ENCODE measurements at places on chromosomes 12 and 14.
A peak's percentile ranks its signal among the peaks of the same experiment; 100 is the strongest.

GRCh38 chr12:25529738-25530137, 23.3 kb downstream of the LMNTD1 start:
- H3K4me3 ChIP-seq, result no peak overlapping the region
- no peaks in the 10 kb centered on the region for H3K4me1 ChIP-seq
- H3K36me3 ChIP-seq, result no peaks in the 10 kb centered on the region
- H3K27me3 ChIP-seq, result no peaks in the 10 kb centered on the region
- no peak overlapping the region for H3K27ac ChIP-seq
- DNase-seq, result no peak

GRCh38 chr12:117141097-117141898, 42.1 kb upstream of the TESC start:
- no peak for DNase-seq
- H3K27ac ChIP-seq, result no peak overlapping the region
- H3K36me3 ChIP-seq, result peaks cover 20% of the 10 kb centered on the region

DNA sequence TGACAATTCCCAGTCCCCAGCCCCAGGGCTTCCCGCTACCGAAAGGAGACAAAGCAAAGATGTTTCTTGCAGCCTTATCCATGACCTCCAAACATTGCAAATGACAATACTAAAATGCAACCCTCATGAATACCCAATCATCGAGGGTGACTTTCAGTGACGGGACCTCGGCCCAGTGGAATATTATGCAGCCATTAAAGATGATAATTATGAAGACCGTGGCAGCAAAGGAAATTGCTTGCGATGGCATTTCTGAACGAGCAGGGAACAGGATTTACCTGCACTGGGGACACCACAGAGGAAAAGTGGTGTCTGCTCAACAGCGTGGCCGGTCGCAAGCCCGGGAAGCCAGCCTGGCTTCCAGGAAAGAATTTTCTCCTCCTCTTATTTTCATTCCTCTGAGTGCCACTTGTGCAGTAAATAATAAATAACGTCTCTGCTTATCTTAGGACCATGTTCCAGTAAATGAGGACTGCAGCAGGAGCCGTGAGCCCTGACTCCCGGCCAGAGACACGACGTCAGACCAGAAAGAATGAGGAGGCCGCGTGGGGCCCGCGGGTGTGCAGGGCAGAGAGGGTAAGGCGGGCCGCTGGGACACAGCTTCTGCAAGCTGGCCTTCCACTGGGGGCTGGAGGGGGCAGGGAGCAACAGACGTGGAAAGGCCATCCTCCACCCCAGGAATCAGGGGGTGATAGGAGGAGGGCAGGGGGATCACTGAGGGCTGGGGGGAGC, 6.6 kb downstream of the C14orf180 start:
- no peak overlapping the region for H3K27ac ChIP-seq
- peaks cover 12% of the 10 kb centered on the region for H3K4me1 ChIP-seq
- DNase-seq, result no peak
- H3K36me3 ChIP-seq, result no peaks in the 10 kb centered on the region
- peaks cover 66% of the 10 kb centered on the region for H3K27me3 ChIP-seq

DNA sequence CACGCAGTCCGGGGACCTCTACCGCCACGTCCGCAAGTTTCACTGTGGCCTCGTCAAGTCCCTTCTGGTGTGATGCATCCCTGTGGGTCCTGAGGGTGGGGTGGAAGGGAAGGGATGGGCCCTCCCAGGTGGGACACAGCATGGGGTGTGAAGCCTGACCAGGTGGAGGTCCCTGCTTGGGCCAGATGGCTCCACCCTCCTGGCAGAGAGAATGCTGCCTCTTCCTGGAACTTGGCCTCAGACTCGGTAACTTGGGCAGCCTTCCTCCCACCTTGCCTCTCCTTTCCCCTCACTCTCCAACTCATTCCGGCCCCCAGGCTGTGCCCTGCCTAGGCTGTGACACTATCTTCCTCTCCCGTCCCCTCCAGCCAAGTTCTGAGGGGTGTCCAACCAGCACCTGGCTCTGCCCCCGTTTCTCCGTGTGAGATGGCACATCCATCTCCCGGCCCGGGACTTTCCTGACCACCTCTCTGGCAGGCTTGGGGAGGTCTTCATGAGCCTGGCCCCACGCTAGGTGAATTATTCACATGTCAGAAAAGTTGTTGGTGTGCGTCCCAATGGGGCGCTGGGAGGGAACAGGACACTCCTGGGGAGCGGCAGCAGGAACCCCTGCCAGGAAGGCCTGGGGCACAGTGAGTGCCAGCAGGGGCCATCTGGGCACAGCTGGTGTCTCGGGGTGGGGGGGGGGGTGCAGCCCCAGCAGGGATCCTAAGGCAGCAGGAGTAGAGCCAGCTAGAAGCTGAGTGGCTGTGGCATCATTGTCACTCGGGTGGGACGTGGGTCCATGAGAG, 1.7 kb downstream of the ZBTB42 start:
- no peaks in the 10 kb centered on the region for H3K27me3 ChIP-seq
- H3K4me1 ChIP-seq, result peaks cover 30% of the 10 kb centered on the region
- H3K4me3 ChIP-seq, result no peak overlapping the region
- H3K36me3 ChIP-seq, result no peaks in the 10 kb centered on the region
- no peak for DNase-seq

GRCh38 chr12:120086801-120087621, 29.5 kb downstream of the RAB35 start:
- H3K36me3 ChIP-seq, result no peaks in the 10 kb centered on the region
- no peaks in the 10 kb centered on the region for H3K27me3 ChIP-seq
- H3K4me1 ChIP-seq, result peaks cover 18% of the 10 kb centered on the region
- peak; percentile 100 for DNase-seq
- peak overlapping the region; percentile 79 for H3K27ac ChIP-seq

- H3K4me1 ChIP-seq, result no peaks in the 10 kb centered on the region
- H3K27ac ChIP-seq, result no peak overlapping the region
- DNase-seq, result no peak
- no peaks in the 10 kb centered on the region for H3K27me3 ChIP-seq
- no peaks in the 10 kb centered on the region for H3K36me3 ChIP-seq
- H3K4me3 ChIP-seq, result no peak overlapping the region
Measured at GRCh38 chr12:91801048-91801447, 344.6 kb downstream of the BTG1 start.

- no peak overlapping the region for H3K27ac ChIP-seq
- no peaks in the 10 kb centered on the region for H3K27me3 ChIP-seq
- no peaks in the 10 kb centered on the region for H3K4me1 ChIP-seq
- H3K36me3 ChIP-seq, result no peaks in the 10 kb centered on the region
- no peak for DNase-seq
Measured at GRCh38 chr12:84128117-84128991, 784.2 kb downstream of the SLC6A15 start.

DNA sequence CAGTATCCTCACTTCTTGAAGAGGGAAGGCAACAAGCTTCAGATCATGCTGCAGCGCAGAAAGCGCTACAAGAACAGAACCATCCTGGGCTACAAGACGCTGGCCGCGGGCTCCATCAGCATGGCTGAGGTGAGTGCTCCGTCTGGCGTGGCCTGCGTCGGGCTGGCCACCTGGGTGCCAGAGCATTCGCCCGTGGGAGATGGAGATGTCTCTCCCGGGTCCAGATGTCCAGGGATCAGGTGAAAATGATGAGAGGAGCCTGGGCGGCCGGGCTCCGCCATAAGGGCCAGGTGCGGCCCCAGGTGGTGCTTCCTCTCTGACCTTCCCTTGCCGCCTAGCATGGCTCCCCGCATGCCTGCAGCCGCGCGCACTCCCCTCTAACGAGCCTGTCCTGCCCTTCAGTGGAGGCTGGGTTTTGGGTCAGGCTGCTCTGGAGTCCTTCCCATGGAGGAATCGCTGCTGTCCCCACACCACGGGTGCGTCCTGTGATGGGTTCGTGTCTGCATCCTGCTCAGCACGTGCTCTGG, 40.6 kb downstream of the PACS2 start:
- H3K4me3 ChIP-seq, result no peak overlapping the region
- H3K27ac ChIP-seq, result no peak overlapping the region
- no peaks in the 10 kb centered on the region for H3K27me3 ChIP-seq
- H3K4me1 ChIP-seq, result peaks cover 6% of the 10 kb centered on the region
- peaks cover 40% of the 10 kb centered on the region for H3K36me3 ChIP-seq
- DNase-seq, result no peak

DNA sequence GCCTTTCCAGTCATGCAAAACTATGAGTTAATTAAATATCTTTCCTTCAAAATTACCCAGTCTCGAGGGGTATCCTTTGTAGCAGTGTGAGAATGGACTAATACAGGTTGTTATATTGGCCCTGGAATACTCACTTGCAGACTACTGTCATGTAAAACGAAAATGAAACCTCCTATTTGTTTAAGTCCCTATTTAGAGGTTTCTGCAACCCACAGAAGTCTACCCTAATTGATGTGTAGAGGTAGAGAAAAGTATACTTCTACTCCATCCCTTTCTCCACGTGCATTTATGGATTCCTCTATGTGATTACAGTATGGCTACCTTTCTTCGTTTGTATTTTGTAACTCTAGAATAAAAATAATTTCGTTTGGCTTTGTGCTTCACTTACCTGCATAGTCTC, 371.1 kb downstream of the FSCB start:
- H3K27me3 ChIP-seq, result no peaks in the 10 kb centered on the region
- H3K4me1 ChIP-seq, result no peaks in the 10 kb centered on the region
- no peaks in the 10 kb centered on the region for H3K36me3 ChIP-seq
- no peak overlapping the region for H3K4me3 ChIP-seq

DNA sequence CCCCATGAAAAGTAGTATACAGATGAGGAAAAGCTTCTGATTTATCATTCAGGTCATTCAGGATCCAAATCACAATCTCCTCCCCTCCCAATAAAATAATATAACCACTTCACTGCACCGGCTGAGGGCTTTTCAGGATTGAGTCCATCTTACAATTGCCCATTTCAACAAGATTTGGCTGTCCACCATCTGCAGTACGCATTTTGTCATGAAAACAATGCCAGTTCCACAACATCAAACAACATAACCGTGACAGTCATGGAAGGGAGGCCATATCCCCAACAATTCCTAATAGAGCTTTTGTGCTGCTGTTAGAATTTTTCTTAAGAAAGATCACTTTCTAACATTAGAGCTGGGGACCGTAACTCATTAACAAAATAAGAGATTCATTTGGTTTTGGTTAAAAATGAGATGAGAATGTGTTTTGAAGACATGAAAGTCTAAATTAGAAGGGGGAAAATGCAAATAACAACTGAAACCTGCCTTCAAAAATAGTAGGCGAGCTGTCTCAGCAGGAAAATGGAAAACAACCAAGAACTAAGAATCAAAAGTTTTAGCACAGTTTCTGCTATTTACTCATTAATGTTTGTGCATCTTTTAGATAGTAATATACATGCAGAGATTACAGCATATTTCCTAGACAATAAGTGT, 38.3 kb upstream of the TMTC2 start:
- H3K4me1 ChIP-seq, result peaks cover 16% of the 10 kb centered on the region
- H3K27me3 ChIP-seq, result no peaks in the 10 kb centered on the region
- H3K36me3 ChIP-seq, result no peaks in the 10 kb centered on the region
- H3K27ac ChIP-seq, result no peak overlapping the region
- no peak for DNase-seq

GRCh38 chr12:102408487-102409297, 71.7 kb downstream of the IGF1 start:
- H3K27ac ChIP-seq, result no peak overlapping the region
- no peaks in the 10 kb centered on the region for H3K4me1 ChIP-seq
- no peaks in the 10 kb centered on the region for H3K27me3 ChIP-seq
- no peak overlapping the region for H3K4me3 ChIP-seq

DNA sequence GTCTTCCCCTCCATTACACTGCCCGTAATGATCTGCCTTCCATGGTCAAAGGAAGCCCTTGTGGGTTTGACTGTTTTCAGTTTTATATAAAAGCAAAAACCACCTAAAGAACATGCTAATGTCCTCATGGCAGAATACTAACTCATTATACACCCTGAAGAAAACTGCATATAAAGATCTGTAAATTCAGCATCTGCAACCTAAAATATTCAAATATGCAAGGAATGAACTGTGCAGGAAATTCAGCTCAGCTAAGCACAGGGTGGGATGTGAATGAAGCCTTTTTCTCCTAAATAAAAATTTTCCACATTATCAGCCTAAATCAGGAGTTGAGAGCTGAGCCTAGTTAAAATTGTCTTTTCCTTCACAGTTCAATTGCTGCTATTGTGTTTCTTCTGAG, 128.1 kb downstream of the NRXN3 start:
- H3K4me3 ChIP-seq, result no peak overlapping the region
- no peaks in the 10 kb centered on the region for H3K4me1 ChIP-seq
- no peak for DNase-seq
- no peaks in the 10 kb centered on the region for H3K36me3 ChIP-seq

- DNase-seq, result no peak
- H3K27ac ChIP-seq, result no peak overlapping the region
- no peaks in the 10 kb centered on the region for H3K27me3 ChIP-seq
Measured at GRCh38 chr12:100279607-100280244, 12.7 kb downstream of the SCYL2 start.

GRCh38 chr12:120126635-120127005, 10.1 kb upstream of the RAB35 start:
- no peak overlapping the region for H3K4me3 ChIP-seq
- no peaks in the 10 kb centered on the region for H3K4me1 ChIP-seq
- peaks cover 55% of the 10 kb centered on the region for H3K36me3 ChIP-seq
- H3K27ac ChIP-seq, result peak overlapping the region; percentile 37
- H3K27me3 ChIP-seq, result no peaks in the 10 kb centered on the region

- no peaks in the 10 kb centered on the region for H3K27me3 ChIP-seq
- H3K36me3 ChIP-seq, result no peaks in the 10 kb centered on the region
- no peak overlapping the region for H3K27ac ChIP-seq
- no peak overlapping the region for H3K4me3 ChIP-seq
- H3K4me1 ChIP-seq, result no peaks in the 10 kb centered on the region
Measured at GRCh38 chr12:40551466-40551865, 140.8 kb upstream of the CNTN1 start.

DNA sequence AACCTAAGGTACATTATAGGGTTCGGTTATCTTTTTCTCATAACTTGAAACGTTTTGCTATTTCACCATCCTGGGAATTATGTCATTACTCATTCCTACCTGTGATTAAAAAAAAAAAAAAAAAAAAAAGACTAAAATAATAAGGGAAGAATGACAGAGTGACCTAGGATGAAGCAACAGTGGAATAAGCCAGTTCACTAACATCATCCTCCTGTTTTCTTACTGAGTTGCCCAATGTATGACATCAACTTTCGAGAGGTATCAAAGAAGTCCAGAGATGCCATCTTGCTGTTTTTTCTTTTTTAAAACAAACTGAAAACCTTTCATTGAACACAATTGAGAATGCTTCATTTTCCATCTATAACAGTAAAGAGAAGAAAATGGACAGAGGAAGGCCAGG, 42.8 kb downstream of the AMN start:
- H3K27ac ChIP-seq, result no peak overlapping the region
- no peaks in the 10 kb centered on the region for H3K4me1 ChIP-seq
- H3K4me3 ChIP-seq, result no peak overlapping the region
- H3K36me3 ChIP-seq, result peaks cover 97% of the 10 kb centered on the region

GRCh38 chr12:59929110-59929509, 333.3 kb downstream of the SLC16A7 start:
- H3K27ac ChIP-seq, result no peak overlapping the region
- no peak for DNase-seq
- no peaks in the 10 kb centered on the region for H3K36me3 ChIP-seq
- no peaks in the 10 kb centered on the region for H3K27me3 ChIP-seq
- H3K4me3 ChIP-seq, result no peak overlapping the region

All from suprapubic skin (tissue), 4 donors.